Effector memory CD4-positive, alpha-beta T cell (primary cell): ENCODE measurements at places on chromosomes 2 and 18.

DNA sequence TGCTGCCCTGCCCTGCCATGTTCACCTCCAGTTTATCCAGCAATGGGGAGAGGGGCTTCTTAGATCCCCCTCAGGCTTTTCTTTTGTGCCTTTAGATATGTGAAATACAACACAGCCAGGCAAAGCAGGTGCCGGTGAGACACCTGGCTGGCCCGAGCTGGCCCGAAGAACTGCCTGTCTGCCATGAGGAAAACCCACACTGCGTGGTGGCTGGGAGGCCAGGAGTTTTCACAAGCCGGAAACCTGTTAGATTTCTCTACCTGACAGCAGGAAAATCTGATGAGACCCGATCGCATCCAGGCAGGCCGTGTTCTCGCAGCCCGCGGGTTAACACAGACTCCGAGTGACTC lies 5.7 kb upstream of the GAL3ST2 start:
- H3K27ac ChIP-seq = no peak overlapping the region
- no peak for DNase-seq
- peaks cover 6% of the 10 kb centered on the region for H3K4me1 ChIP-seq
- no peak overlapping the region for H3K4me3 ChIP-seq
- H3K27me3 ChIP-seq = no peaks in the 10 kb centered on the region

GRCh38 chr18:23528580-23529472 lies 25.5 kb downstream of the RMC1 start:
- H3K36me3 ChIP-seq = peaks cover 89% of the 10 kb centered on the region
- no peaks in the 10 kb centered on the region for H3K27me3 ChIP-seq
- no peaks in the 10 kb centered on the region for H3K4me1 ChIP-seq
- H3K27ac ChIP-seq = no peak overlapping the region
- no peak for DNase-seq

GRCh38 chr18:48030616-48031480 lies 100.4 kb upstream of the SMAD2 start:
- H3K4me3 ChIP-seq = no peak overlapping the region
- no peaks in the 10 kb centered on the region for H3K4me1 ChIP-seq
- no peaks in the 10 kb centered on the region for H3K36me3 ChIP-seq
- no peak overlapping the region for H3K27ac ChIP-seq
- H3K27me3 ChIP-seq = no peaks in the 10 kb centered on the region

- H3K4me3 ChIP-seq = no peak overlapping the region
- no peaks in the 10 kb centered on the region for H3K27me3 ChIP-seq
- no peak overlapping the region for H3K27ac ChIP-seq
- no peaks in the 10 kb centered on the region for H3K36me3 ChIP-seq
Measured at GRCh38 chr2:11411768-11412448, 54.1 kb downstream of the E2F6 start.

GRCh38 chr2:11904029-11904428 lies 157.6 kb downstream of the LPIN1 start:
- no peak overlapping the region for H3K4me3 ChIP-seq
- no peaks in the 10 kb centered on the region for H3K4me1 ChIP-seq
- no peak overlapping the region for H3K27ac ChIP-seq
- no peak for DNase-seq
- no peaks in the 10 kb centered on the region for H3K36me3 ChIP-seq
- H3K27me3 ChIP-seq = no peaks in the 10 kb centered on the region

GRCh38 chr2:100274566-100275199 lies 47.6 kb downstream of the LONRF2 start:
- H3K27ac ChIP-seq = no peak overlapping the region
- no peaks in the 10 kb centered on the region for H3K4me1 ChIP-seq
- H3K27me3 ChIP-seq = no peaks in the 10 kb centered on the region
- DNase-seq = no peak
- H3K4me3 ChIP-seq = no peak overlapping the region

DNA sequence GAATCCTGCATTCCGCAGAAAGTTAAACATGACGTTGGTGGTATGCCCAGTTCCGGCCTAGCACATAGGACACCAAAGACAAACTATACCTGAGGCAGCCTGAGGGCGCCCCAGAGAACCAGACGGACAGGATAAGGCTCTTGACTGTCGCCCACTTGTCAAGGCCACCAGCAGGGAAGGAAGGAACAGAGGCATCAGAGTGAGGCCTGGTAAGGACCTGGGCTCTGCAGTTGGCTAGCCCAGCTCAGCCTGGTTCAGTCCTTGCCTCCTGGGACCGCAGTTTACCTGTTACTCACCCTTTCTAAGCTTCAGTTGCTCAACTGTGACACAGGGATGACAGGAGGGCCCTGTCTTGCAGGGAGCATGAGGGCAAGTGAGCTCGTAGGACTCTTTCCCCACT lies 82.1 kb downstream of the ACTR2 start:
- H3K36me3 ChIP-seq = no peaks in the 10 kb centered on the region
- H3K4me3 ChIP-seq = no peak overlapping the region
- DNase-seq = no peak

DNA sequence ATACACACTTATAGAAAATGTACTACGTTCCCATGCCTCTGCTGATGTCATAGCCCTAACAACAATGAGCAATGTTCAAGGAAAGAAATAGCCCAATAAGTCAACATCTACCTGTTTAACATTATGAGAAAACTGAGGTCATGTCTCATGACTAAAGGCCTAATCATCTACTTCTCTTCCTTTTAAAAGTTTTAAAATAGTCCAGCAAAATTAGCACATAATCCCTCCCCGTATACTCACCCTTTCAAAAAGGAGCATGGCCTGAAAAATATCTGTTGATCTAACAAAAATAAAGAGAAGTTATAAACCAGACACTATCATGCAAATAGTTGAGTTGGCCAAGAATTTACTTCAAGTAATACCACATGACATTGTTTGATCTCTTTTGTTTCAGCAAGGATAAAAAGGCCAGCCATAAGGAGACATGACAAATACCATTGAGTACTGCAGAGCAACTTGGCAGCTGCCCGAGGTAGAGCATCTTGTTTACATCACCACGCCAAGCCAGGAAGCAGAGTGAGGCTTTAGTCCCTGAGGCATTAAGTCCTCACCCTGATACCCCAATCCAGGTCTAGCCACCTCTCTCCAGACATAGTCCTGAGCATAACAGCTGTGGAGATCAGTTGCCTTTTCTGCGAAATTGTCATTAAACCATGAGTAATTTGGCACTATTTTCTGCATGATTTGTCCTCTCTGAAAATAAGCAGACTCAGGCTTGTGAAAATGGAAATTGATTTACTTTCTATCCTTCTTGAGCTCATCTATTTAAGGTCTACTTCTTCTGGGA lies 137.4 kb upstream of the ETAA1 start:
- H3K4me1 ChIP-seq = no peaks in the 10 kb centered on the region
- no peak for DNase-seq
- no peaks in the 10 kb centered on the region for H3K27me3 ChIP-seq
- H3K27ac ChIP-seq = no peak overlapping the region
- no peaks in the 10 kb centered on the region for H3K36me3 ChIP-seq

- peak overlapping the region; percentile 69 for H3K4me3 ChIP-seq
- no peaks in the 10 kb centered on the region for H3K27me3 ChIP-seq
- DNase-seq = no peak
- H3K4me1 ChIP-seq = peaks cover 8% of the 10 kb centered on the region
- peak overlapping the region; percentile 42 for H3K27ac ChIP-seq
Measured at GRCh38 chr2:25981596-25982272, 563 bp downstream of the KIF3C start.

DNA sequence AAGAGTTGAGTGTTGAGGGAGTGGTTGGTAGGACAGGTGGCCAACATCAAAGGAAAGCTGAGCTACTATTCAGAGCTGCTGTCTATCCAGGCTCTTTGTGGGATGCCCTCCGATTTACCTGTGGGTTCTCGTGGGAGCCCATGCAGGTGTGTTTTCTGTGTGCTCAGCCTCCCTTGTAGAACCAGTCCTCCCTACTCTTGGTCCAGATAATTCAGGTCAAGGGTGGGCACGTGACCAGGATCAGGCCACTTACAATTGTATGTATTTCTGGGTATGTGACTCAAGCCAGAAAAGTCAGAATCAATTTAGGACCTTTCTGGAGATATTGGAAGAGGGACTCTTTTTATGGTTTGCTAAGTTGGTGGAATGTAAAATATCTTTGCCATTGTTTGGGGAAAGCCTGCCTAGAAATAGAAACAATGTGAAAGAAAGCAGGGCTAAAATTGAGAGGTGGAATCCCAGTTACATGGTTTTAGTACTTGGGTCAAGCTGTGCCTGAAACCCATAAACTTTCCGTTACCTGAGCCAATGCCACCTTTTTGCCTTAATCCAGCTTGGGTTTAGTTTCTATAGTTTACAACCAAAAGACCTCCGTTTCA lies 93.2 kb downstream of the PDCL3 start:
- peaks cover 2% of the 10 kb centered on the region for H3K4me1 ChIP-seq
- no peaks in the 10 kb centered on the region for H3K36me3 ChIP-seq
- H3K4me3 ChIP-seq = no peak overlapping the region
- DNase-seq = no peak
- H3K27ac ChIP-seq = no peak overlapping the region

- no peak for DNase-seq
- no peaks in the 10 kb centered on the region for H3K4me1 ChIP-seq
- H3K4me3 ChIP-seq = no peak overlapping the region
- H3K27ac ChIP-seq = no peak overlapping the region
Measured at GRCh38 chr2:178873912-178874311, 66.7 kb upstream of the TTN start.

GRCh38 chr2:49515996-49516782 lies 361.9 kb upstream of the FSHR start:
- H3K4me1 ChIP-seq = no peaks in the 10 kb centered on the region
- no peak for DNase-seq
- H3K27me3 ChIP-seq = no peaks in the 10 kb centered on the region
- H3K4me3 ChIP-seq = no peak overlapping the region
- H3K27ac ChIP-seq = no peak overlapping the region
- no peaks in the 10 kb centered on the region for H3K36me3 ChIP-seq

GRCh38 chr2:240568678-240569522 lies 616 bp downstream of the RNPEPL1 start:
- DNase-seq = peak; percentile 39
- peak overlapping the region; percentile 68 for H3K27ac ChIP-seq
- H3K4me3 ChIP-seq = peak overlapping the region; percentile 77
- peaks cover 66% of the 10 kb centered on the region for H3K4me1 ChIP-seq

DNA sequence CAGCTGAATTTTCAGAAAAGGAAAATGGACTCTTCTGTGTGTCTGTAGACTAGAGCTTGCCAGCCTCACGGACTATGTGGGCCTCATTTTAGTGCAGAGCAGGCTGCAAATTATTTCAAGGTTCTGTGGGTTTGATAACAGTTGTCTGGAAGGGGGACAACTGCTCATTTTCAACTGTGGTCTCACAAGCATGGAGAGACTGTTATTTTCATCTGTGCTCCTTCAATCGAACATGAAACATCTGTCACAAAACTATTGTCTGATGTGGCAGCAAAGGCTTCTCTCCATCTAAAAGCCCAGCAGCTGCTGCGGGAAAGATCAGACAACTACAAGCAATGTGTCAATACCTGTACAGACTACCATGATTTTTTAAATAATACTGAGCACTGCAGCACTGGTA lies 211.8 kb downstream of the LRRTM4 start:
- H3K36me3 ChIP-seq = no peaks in the 10 kb centered on the region
- no peak for DNase-seq
- no peaks in the 10 kb centered on the region for H3K27me3 ChIP-seq
- no peaks in the 10 kb centered on the region for H3K4me1 ChIP-seq
- no peak overlapping the region for H3K27ac ChIP-seq

DNA sequence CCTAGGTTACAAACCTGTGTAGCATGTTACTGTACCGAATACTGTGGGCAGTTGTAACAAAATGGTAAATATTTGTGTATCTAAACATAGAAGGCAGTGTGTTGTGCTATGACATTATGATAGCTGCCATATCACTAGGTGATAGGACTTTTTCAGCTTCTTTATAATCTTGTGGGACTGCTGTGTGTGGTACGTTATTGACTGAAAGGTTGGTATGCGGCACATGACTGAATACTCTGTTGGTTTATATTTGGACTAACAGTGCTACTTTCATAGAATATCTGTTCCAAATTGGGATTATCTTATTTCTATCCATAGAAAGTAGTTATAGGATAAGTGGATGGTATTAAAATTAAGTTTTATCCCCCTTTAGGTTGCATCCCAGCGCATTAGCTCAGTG lies 144.7 kb downstream of the PHLPP1 start:
- no peak overlapping the region for H3K27ac ChIP-seq
- DNase-seq = no peak
- no peak overlapping the region for H3K4me3 ChIP-seq
- H3K4me1 ChIP-seq = no peaks in the 10 kb centered on the region

DNA sequence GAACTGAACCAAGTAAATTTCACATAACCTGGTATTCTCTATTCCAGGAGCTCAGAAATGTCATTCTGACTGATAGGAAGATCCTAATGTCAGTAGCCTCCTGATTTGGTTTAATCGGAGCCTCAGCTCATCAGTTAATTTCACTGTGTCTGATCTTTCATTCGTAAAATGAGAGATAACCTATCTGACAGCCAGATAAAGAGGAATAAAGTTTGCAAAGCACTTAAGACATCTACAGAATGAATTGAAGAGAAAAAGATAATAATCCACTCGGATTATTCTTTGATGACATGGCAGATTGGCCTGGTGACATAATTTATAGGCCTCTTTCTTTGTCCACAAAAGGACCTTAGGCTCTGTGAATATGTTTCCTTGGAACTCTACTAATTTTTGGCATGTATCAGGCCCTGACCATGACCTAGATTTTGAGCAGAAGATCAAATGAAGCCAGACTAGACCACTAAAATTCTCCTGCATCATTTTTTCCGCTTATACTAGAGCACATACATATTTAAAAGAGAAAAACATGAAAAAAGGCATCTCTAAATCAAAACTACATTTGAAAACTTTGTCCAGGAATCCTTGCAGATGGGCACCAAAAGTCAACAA lies 312.4 kb downstream of the MTX2 start:
- no peak for DNase-seq
- H3K4me1 ChIP-seq = no peaks in the 10 kb centered on the region
- no peak overlapping the region for H3K27ac ChIP-seq
- no peaks in the 10 kb centered on the region for H3K36me3 ChIP-seq
- no peak overlapping the region for H3K4me3 ChIP-seq

DNA sequence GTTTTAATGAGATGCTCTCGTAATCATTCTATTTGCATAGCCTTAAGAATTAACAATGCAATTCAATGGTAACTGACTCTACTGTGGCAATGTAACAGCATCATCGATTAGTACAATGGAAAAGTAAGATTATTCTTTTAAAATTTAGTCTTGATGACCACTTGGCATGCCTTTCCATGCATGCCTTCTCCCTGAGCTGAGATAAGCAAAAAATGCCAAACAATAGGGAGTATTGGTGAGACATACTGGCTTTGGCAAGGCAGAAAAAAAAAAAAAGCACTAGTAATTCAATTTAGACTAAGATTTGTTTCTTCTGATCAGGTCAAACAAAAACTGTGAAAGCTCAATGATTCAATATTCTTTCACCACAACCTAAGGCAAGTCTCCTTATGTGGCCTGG lies 110.8 kb upstream of the TRIB2 start:
- H3K27ac ChIP-seq = no peak overlapping the region
- no peak overlapping the region for H3K4me3 ChIP-seq
- no peak for DNase-seq
- H3K4me1 ChIP-seq = no peaks in the 10 kb centered on the region
- no peaks in the 10 kb centered on the region for H3K27me3 ChIP-seq
